ENCODE measurements at places on chromosomes 1 and 21.

- H3K36me3 ChIP-seq: no peaks in the 10 kb centered on the region
- H3K4me3 ChIP-seq: peak overlapping the region; percentile 100
- H3K27ac ChIP-seq: peak overlapping the region; percentile 99
- H3K4me1 ChIP-seq: peaks cover 4% of the 10 kb centered on the region
- no peak for DNase-seq
Measured at GRCh38 chr1:19484798-19485361, 459 bp downstream of the CAPZB start.

DNA sequence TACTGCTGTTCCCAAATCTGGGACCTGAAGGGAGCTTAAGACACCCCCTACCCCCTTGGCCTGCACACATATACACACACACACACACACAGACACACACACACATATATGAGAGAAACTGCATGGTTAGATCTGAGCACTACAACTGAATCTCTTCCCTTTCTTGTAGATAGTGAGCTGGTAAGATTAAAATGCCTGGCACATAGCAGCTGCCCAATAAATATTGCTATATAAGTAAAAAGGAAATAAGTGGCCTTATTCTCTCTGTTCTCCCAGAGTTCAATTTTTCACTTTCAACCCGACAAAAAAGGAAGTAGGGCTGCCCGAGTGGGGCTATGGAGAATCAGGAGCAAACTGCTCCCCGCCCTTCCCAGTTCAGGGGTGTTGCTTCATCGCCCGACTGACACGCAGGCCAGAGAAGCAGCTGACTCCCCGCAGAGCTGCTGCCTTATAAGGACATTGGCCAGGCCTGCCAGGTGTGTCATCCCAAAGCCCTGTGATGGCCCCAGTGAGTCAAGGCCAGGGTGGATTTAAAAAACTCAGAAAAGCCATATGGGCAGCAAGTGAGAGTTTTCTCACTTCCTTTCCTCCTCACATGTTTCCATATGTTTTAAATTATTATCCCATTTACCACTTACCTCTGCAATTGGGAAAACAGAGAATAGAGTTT is 106.5 kb upstream of the SLC44A3 start:
- no peaks in the 10 kb centered on the region for H3K36me3 ChIP-seq
- DNase-seq: peak; percentile 72
- no peaks in the 10 kb centered on the region for H3K27me3 ChIP-seq
- H3K4me3 ChIP-seq: no peak overlapping the region

- H3K27me3 ChIP-seq: no peaks in the 10 kb centered on the region
- H3K36me3 ChIP-seq: no peaks in the 10 kb centered on the region
- H3K4me3 ChIP-seq: no peak overlapping the region
- no peak for DNase-seq
Measured at GRCh38 chr1:185560760-185561159, 173.4 kb upstream of the HMCN1 start.

DNA sequence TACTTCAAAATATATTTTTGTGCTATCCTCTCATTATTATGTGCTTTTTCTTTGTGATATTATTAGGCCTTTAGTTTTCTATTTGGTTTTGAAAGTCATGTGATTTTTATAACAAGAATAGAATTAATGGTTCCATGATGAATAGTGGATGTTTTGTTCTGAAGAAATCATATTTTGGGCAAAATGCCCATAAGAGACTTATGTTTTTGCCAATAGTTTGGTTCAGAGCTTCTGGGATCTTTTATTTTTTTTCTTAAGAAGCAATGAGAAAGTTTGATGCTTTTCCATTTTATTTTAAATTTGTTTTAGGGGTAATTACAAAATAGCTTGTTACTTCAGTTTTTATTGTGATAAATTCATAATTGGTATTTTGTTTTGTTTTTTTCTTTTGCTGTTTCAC is 49.8 kb downstream of the LYPLAL1 start:
- no peaks in the 10 kb centered on the region for H3K4me1 ChIP-seq
- no peaks in the 10 kb centered on the region for H3K36me3 ChIP-seq
- H3K27me3 ChIP-seq: no peaks in the 10 kb centered on the region
- DNase-seq: no peak
- no peak overlapping the region for H3K4me3 ChIP-seq
- no peak overlapping the region for H3K27ac ChIP-seq

DNA sequence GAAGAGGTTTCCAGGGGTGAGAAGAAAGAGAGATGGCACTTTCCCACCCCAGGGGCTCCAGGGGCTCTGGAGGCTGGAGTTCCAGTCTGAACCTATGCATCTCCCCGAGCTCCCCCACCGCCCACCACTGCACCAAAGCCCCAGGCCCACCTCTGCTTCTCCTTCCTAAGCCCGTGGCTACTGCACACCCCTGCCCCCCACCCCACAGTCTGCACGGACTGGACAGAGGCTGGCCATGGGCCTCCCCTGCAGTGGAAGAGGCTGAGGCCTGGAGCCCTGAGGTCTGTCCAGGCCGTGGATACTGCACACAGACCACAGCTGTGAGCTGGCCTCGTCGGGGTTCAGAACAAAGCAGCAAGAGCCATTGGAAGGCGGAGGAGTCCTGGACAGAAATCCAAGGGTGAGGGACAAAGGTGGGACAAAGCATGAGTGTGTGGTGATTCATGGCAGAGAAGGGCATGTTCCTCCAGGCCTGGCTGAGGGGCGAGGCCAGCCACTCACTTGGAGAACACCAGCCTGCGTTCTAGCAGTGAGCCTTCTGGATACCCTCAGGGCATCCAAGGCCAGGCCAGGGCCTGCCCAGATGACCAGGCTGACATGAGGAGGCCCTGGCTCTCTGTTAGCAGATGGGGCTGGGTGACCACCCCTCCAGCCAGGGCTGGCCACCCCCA is 244.8 kb upstream of the VAMP3 start:
- H3K4me1 ChIP-seq: no peaks in the 10 kb centered on the region
- H3K27ac ChIP-seq: no peak overlapping the region
- no peaks in the 10 kb centered on the region for H3K36me3 ChIP-seq
- H3K4me3 ChIP-seq: no peak overlapping the region

GRCh38 chr1:1165900-1166421 is 7.7 kb upstream of the TTLL10 start:
- H3K27me3 ChIP-seq: no peaks in the 10 kb centered on the region
- H3K4me1 ChIP-seq: peaks cover 11% of the 10 kb centered on the region
- no peak for DNase-seq
- H3K36me3 ChIP-seq: no peaks in the 10 kb centered on the region

DNA sequence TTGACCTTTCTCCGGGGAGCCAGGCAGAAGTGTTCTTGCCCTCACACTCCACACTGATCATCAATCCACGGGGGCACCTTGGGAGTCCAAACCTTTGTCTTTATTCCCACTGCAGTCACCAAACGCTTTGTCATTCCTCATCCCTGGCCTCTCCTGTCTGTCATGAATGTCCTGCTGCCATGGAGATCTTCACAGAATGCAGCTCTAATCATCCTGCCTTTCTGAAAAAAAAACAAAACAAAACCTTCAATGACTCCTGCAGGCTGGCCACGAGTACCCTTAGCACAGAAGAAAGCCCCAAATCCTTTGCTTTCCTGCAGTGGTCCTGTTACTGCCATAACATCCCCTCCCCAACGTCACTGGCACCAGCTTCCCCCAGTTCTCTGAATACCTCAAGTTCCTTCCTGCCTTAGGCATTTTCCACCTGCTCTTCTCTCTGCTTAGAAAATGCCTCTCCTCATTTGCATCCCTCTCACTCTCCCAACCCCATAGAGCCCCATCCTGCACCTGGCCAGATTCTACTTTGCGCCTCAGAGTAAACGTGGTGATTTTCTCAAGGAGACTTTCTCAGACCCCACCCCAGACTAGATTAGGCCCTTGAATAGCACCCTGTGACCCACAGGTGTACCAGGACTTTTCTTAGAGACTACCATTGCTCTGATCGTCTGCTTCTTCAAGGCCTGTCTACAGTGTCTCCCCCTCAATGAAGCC is 131.2 kb downstream of the AK5 start:
- H3K27ac ChIP-seq: no peak overlapping the region
- H3K4me1 ChIP-seq: no peaks in the 10 kb centered on the region
- H3K27me3 ChIP-seq: no peaks in the 10 kb centered on the region

All from breast epithelium (tissue), 4 donors.